AG09309 (cell line): ENCODE measurements at places on chromosomes 7 and 10.
A peak's percentile ranks its signal among the peaks of the same experiment; 100 is the strongest.

DNA sequence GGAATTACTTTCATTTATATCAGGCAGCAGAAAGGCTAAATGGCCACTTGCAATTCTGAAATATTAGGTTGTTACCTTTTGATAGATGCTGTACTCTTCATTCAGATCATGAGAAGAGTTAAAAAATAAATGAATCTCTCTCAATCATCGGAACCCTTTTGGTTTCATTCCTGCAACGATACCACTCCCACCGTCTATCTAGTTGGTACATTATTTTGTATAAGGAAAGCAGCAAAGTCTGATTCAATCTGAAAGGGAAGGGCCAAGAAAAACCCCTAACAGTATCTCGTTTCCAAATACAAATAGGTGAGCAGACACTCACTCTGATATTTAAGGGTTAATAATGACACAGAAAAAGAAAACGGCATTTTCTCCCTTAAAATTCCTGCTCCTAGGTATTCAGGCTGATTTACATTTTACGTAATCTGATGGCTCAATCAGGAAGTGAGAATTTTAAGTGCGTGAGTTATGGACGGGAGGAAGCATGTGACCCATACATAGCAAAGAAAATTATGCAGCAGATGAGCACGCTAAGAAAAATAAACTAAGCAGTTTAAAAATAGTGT, 209.4 kb upstream of the KLF14 start:
- no peak for DNase-seq

GRCh38 chr10:2256241-2256640, 518.9 kb upstream of the ADARB2 start:
- no peak for DNase-seq

DNA sequence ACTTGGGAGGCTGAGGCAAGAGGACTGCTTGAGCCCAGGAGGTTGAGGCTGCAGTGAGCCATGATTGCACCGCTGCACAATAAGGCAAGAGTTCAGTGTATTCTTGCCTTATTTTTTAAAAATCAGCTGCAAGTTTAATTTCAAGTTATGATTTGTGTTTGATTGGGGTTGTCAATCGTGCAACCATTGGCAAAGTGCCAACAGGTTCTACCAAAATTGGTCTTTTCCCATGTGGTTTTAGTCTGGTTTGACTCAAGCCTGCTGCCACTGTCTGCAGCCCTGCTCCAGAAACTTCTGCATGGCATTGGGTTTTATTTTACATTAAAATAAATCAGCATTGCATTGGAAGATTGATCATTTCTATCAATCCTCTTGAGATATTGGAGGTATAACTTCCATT, 72.7 kb downstream of the PTPRE start:
- DNase-seq, result no peak

- no peak for DNase-seq
These were observed 39.5 kb downstream of the RBM28 start for GRCh38 chr7:128304212-128304611.

DNA sequence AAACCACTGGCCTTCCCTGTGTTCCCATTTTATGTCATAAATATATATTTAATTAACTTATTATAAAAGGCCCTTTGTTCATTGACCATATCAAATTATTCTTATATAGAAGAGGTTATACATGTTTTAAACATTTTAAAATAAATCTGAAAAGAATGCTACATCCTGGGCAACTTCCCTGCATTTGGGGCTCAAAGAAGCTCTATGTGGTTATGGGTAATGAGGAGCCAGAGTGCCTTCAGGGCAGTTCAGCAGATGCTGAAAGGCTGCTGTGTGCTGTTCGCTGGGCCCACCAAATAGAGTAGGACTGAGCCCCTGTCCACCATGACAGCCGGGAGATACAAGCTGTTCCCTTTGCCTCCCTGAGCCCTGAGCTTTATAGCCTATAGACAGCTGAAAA, 35.9 kb downstream of the HTRA1 start:
- DNase-seq, result no peak

DNA sequence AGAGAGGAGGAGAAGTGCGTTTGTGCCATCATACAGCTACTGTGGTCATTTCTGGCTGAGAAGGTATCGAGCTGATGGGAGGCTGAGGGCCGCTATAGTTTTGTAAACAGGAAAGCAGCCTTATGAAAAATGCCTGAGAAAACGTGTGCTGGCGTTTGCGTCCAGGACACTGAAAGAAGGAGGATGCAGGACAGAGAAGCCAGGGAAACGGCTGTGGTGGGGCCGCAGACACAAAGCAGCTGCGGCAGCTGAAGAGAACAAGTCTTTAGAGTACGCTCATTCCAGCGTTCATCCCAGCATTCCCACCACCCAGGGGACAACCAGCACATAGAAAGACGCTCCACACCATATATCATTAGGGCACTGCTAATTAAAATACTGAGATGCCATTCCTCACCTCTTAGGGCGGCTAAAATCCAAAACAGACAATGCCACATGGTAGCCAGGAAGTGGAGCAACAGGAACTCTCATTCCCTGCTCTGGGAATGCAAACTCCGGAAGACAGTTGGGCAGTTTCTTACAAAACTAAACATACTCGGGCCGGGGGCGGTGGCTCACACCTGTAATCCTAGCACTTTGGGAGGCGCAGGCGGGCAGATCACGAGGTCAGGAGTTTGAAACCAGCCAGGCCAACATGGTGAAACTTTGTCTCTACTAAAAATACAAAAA, 18.4 kb downstream of the GNA12 start:
- DNase-seq, result no peak

- no peak for DNase-seq
These were observed 493.9 kb downstream of the GLRX3 start for GRCh38 chr10:130630135-130630534.

DNA sequence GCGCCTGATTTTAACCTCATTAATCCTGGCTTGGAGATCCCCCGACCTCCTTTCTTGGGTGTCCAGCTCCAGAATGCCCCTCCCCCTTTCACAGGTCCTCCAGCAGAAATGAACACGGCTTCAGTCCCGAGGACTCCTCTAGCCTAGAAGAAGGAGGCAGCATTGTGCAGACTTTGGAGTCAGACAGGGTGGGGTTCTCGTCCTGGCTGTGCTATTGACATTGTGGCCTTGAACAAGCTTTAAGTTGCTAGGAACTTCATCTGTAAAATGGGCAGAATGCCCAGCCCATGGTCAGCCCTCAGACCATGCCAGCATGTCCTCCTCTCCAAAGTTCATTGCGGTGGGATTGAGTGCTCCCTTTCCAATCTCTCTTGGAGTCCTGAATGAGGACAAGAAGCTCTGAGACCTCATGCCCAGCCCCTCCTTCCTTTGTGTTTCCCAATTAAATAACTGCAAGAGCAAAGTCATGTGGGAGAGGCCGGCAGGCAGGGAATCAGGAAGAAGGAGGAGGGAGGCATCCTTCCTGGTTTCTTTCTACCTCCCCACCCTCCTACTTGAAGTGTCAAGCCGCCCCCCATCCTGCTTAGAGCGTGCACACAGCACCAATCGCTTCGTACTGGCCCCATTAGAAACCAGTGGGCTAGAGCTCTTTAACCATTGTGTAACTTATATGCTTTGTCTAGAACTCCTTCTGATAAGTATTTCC, 86.4 kb downstream of the RBM20 start:
- DNase-seq, result no peak

DNA sequence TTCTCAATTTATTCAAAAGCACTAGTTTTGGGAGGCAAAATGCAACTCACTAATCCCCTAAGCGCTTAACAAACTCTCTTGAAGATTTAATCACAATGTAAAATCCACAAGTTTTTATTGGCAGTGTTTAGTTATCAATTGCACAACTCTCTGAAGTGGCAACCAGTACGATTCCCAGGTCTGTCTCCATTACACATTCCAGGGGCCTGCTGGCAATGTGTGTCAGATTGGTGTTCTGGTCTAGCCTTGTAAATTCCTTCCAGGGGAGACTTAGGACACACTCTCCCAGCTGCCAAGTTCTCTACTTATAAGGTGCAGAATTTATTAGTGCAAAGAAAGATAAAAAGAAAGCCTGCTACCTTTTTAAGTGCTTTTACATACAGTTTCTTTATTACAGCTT, 164.7 kb upstream of the HPS1 start:
- no peak for DNase-seq

GRCh38 chr7:98464558-98464940, 63.7 kb upstream of the BAIAP2L1 start:
- no peak for DNase-seq

GRCh38 chr10:63614371-63614891, 93.2 kb downstream of the REEP3 start:
- DNase-seq, result peak; percentile 61

DNA sequence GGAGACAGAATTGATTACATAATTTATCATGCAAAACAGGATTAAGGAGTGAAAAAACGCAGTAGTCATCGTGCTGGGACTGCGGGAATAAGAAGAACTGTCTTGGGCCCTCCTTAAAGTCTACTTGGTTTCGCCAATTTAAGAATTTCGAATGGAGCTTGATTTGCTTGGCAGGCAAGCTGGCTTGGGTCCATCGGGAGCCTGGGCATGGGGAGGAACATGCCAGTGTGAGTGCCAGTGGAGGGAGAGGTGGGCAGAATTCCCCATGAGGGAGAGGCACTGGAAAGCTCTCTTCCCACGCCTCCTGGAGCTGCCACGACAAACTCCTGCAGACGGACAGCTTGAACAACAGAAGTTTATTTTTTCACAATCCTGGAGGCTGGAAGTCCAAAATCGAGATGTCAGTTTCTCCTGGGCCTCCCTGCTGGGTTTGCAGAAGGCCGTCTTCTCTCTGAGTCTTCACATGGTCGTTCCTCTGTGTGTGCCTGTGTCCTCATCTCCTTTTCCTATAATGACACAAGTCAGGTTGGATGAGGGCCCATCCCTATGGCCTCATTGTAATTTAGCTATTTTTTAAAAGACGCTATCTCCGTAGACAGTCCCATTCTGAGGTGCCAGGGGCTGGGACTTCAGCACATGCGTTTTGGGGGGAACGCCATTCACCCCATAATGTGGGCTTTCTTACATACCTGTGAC, 528.7 kb upstream of the DPP6 start:
- DNase-seq, result no peak

DNA sequence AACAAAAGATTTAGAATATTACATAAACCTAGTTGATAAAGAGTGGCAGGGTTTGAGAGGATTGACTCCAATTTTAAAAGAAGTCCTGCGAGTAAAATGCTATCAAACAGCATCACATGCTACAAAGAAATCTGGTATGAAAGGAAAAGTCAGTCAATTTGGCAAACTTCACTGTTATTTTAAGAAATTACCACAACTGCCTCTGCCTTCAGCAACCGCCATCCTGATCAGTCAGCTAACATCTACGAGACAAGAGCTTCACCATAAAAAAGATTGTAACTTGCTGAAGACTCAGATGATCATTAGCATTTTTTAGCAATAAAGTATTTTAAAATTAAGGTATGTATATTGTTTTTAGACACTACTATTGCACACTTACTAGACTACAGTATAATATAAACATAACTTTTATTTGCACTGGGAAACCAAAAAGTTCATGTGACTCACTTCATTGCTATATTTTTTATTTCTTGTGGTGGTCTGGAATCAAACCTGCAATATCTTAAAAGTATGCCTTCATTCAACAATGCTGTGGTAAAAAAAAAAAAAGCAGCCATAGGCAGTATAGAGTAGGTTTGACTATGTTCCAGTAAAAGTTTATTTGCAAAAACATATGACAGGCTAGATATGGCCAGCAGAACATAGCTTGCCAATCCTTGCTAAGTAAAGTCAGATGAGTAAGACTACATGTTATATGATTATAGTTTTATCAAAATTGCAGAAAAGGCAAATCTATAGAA, 74.4 kb downstream of the GLCCI1 start:
- no peak for DNase-seq

DNA sequence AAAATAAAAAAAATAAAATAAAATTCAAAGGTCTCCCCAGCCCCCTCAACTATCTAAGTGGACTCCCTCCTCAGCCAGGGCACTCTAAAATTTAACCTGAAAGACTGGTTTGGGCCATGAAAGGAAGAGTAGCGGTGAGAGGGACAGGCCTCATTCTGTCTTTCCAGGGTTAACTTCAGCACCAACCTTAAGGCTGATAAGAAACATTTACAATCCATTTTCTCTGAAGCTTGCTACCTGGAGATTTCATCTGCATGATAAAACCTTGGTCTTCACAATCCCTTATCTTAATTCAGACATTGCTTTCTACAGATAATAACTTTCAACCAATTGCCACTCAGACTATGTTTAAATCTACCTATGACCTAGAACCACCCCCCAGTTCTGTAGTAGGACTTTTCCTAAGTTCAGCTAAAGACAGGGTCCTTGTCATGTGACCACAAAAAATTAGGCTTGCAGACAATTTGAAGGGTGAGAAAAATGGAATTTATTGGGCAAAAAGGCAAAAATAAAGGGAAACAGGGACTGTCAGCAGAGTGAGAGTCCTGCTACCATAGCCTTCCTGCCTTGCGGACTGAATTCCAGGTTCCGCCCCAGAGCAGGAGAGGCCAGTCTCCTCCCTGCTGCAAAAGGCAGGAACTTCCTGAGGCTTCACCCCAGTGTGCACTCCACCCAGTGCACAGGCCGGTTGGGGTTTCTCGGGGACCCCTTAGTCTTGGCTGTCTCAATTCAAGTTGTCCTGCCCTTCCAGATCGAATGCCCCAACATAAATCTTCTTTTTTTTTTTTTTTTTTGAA, 26.0 kb downstream of the AGK start:
- DNase-seq, result no peak

DNA sequence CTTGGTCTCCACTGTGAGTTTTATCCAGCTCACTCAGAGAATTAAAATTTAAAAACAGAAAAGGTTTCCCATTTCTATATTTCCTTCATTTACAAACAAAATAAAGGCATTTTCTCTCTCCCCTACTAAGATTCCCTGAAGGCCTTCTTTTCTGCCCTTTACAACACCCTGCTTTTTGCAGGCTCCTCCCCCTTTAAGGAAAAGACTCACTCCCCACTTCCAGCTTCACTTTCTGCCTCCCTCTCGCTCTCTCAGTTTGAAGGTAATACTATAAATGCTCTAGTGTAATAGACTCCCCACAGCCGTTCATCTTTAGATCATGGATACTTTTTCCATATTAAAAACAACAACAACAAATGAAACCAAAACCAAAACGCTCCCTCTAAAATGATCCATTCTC, 53.3 kb downstream of the CDHR3 start:
- DNase-seq, result no peak

DNA sequence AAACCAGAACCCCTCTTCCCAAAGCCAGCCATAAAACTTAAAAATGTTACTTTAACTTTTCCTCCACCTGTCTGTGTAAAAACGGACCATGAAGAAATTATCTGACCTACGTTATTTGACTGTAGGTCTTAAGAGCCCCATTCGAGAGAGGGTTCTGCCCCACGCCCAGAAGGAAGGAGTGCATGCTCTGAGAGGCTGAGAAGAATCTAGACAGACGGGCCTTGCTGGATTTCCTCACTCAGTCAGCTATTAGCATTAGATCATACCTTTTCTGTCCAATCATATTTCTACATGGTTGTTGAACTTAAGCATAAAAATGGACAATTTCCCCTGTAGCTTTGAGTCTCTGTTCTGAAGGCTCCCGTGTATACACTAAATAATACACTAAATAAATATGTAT, 38.1 kb upstream of the WDR11 start:
- no peak for DNase-seq

DNA sequence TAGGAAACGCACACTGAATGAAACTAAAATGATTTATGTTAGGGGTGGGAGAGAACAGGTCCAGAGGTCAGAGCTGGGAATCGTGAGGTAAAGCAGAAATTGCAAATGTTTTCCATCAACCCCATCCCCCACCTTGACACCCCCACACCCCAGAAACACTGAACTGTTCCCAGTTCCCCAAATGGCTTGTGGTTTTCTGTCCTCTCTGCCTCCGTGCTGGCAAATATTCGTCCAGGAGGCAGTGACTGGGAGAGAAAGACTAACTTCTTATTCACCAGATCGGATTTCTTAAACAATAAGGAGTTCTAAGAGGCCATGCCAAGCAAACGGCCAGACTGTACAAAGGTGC, 730 bp upstream of the RASSF4 start:
- DNase-seq, result no peak
